Omental fat pad (tissue), 4 donors: ENCODE measurements at places on chromosomes 6 and 20. TPM values are rescaled to one million over a fixed set of nuclear protein-coding genes. Genes with fewer than 3 reads are reported as not detected.

BCLAF1 gene
- 95.2 TPM for total RNA-seq

DNA sequence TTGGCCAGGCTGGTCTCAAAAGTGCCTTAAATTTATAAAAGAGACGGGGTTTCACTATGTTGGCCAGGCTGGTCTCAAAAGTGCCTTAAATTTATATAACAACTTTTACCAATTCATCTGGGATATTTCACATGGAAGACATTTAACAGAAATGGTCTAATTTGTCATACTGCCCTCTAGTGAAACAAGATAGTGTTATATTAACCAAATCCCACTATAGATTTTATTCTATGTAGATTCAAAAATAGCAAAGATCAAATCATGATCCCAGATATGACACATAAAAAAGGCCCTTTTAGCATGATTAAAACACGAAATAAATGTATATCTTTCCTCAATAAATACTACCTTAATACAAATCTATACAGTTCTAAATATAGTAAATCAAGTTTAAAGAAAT, 102.8 kb upstream of the TFAP2D start:
- no peak for DNase-seq

- DNase-seq, result no peak
Measured at GRCh38 chr6:183668-184067, 108.6 kb upstream of the DUSP22 start.

GRCh38 chr6:62283365-62283764, 2.7 kb downstream of the KHDRBS2 start:
- DNase-seq, result no peak

DNA sequence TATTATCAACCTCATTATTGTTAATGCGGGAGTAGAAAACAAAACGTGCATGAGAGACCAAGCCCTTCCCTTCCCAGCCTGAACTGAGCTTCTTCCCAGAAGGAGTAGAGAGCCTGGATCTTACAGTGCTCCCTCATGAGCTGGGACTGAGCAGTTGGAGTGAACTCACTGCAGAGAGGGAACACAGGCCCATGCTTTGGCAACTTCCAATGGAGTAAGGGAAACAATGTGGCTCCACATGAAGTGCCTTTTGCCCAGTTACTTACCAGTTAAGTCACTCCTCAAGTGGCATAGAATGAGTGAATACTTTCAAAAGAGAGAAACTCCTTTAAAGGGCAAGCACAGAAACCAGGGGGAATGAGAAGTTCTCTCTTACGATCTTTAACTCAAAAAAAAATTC, 12.4 kb downstream of the FHL5 start:
- no peak for DNase-seq

LPA gene
- 0.65 TPM for total RNA-seq

GRCh38 chr6:40325041-40325440, 262.1 kb downstream of the LRFN2 start:
- DNase-seq, result no peak

ME1 gene
- total RNA-seq, result 22.9 TPM

GRCh38 chr6:168313431-168314011, 6.1 kb downstream of the DACT2 start:
- no peak for DNase-seq

DNA sequence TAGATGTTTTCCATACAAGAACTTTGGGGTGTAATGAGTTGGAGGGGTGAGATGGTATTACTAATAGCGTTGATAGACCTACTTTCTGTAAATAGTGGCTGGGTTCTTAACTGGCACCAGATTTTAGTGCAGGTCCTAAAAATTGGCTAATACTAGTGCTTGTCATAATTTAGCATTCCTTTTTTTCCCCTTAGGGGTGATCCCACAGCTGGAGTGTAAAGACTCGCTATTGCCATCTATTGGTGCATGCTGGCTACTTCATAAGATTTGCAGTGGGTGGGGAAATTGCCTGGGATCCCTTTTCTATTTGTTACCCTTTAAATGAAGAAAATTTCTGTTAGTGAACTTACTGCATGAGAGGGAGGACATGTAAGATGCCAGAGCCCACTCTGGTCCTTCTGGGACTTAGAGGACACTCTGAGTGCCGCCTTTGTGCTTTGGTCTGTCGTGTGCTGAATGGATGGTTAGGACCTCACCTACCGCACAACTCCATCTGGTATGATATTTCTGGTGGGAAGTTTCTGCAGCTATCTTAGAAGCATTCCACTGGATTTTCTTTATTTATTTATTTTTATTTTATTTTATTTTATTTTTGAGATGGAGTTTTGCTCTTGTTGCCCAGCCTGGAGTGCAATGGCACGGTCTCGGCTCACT, 195.5 kb downstream of the JARID2 start:
- DNase-seq, result no peak

GRCh38 chr20:43183536-43184070, 6.1 kb downstream of the PTPRT start:
- DNase-seq, result no peak

ADGRF5 gene
- total RNA-seq, result 29.7 TPM

RRBP1 gene
- 81.8 TPM for total RNA-seq

RBBP8NL gene
- total RNA-seq, result not detected

DNA sequence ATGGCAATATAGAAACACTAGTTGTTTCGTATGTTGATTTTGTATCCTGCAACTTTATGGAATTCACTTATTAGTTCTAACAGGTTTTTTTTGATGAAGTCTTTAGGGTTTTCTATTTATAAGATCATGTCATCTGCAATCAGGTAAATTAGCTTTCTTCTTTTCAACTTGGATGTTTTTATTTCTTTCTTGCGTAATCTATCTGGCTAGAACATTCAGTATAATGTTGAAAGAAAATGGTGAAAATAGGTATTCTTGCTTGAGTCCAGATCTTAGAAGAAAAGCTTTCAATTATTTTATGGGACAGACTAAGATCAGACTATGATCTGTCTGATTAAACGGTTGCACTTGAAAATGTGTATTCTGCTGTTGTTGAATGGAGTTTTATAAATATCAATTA, 820.8 kb upstream of the ADGRB3 start:
- DNase-seq, result no peak

GRCh38 chr6:145020543-145020942, 714.8 kb downstream of the EPM2A start:
- no peak for DNase-seq

GRCh38 chr20:258963-259362, 1.4 kb downstream of the DEFB132 start:
- DNase-seq, result no peak

RSPH4A gene
- total RNA-seq, result 0.84 TPM

DNA sequence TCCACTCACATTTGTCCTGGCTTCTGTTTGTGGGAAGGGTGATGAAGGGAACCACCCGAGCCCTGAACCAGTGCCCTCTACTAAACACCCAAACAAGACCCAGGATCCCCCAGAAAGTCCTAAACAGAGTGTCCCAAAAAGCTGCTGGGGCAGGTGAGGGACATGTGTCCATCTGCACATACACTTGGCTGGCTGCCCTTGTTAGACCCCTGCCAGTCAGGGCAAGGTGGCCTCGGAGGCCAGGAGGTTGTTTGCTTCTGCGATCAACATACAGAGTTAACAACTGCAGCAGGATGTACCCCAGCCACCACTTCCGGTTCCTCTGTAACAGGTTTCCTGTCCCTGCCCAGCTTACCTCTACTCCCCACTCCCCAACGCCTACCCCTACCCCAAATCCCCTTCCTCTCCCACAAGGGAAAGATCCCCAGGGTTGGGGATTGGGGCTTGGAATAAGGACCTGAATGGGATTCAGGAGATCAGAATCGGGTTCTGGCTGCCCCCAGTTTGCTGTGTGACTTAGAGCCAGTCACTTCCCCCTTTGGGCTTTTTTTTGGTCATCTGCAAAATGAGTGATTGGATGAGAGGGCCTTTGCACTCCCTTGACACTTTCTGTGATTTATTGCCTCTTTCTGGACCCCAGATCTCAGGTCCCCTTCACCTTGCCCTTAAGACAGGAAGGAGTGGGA, 13.9 kb downstream of the DEF6 start:
- DNase-seq, result no peak

POLH gene
- 9.7 TPM for total RNA-seq

DNA sequence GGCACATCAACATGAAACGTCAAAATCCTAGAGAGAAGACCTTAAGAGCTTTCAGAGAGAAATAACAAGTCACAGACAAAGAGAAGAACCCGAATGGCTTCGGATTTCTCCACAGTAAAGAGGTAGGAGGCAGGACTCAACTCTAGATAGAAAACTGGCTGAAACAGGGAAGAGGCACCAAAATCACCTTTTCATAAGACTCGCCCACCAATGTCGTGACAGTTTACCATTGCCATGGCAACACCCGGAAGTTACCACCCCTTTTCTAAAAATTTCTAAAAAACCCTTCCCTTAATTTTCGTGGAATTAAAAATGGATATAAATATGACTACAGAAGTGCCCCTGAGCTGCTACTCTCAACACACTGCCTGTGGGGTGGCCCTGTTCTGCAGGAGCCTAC, 12.3 kb upstream of the DEFB121 start:
- no peak for DNase-seq

DNA sequence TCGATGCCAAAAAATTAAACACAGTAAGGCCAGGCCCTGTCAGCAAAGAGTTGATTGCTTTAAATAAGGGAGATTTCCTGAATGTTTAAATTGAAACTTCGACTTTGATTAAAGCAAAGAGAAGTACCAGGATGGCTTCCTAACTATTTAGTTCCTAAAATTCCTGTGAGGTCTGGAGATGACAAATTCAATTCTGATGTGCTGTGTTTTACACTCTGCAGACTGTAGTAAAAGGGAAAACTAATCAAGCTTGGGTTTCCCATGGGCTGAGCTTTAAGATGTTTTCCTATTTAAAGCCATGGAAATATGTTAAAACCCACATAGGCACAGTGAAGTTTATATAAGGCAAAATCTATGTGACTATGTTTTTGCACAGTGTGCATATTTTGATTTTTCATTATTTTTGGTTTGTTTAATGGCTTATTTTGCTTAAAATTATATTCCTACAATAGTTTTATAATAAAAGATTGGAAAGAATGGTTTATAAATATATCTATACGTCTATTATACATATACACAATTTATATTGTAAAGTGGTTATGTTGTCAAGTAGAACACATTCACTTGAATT, 198.5 kb upstream of the EYA4 start:
- DNase-seq, result no peak

GRCh38 chr6:107490566-107491137, 735 bp downstream of the SOBP start:
- DNase-seq, result no peak

- no peak for DNase-seq
Measured at GRCh38 chr6:140609956-140610355, 1235.5 kb upstream of the CITED2 start.

GRCh38 chr6:106162921-106163320, 76.8 kb downstream of the PRDM1 start:
- DNase-seq, result no peak

GRCh38 chr20:10218536-10219451, at the start of gene SNAP25:
TSS of gene SNAP25 (plus strand) at chr20:10218830. CDS start at chr20:10275492, 56,662 bp downstream.
- DNase-seq, result peak; percentile 25

DNA sequence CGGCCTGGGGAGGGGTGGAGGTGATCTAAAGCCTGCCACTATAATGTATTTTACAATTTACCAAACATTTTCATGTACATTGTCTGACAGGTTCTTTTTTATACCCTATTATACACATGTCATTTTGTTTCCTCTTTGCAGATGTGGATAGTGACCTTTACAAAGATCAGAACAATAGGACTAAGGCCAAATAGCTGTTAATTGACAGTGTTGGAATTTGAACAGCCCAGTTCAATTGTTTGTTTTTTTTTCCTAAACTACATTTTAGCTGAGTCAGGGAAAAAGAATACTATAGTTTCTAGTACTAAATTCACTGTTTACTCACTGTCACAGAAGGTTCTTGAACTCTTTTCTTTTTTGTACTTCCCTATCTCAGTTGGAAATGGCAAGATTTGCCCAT, 40.2 kb downstream of the PGM3 start:
- no peak for DNase-seq

- no peak for DNase-seq
Measured at GRCh38 chr6:107617341-107617932, 127.5 kb downstream of the SOBP start.

GRCh38 chr6:39778581-39779255, 13.5 kb upstream of the DAAM2 start:
- DNase-seq, result no peak
